ENCODE measurements at places on chromosomes 5 and 9.
A peak's percentile ranks its signal among the peaks of the same experiment; 100 is the strongest.

DNA sequence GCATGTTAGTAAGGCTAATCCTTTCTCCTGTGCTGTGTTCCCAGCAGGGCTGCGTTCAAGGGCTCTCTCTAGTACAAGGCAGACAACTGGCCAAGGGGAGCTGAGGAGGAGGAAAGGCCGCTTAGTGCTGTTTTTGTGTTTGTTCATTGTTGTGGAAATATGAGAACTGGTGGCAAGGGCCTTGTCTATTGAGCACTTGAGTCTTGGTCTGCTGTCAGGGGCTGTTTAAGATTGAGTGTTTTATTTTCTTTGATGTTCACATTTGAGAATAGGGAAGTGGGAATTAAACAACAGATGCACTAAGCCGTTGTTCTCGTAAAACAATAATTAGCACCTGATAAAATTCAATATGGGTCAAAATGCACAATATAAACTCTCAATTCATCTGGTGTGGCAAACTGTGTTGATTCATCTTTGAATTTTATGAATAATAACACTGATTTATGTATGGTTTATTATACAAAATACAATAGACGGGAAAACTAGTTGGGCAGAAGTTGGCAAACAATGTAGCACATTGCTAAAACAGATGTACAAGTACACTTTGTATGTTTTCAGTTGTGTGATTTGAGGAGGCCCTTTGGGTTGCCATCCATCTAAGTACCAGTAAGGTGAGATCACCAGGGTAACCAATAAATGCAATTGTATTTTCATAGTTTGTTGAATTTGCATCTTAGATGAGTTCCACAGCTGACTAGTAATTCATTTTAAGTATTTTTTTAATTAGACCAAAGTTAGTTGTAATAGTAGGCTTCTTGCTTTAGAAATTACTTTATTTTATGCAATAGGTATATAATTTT is 97.6 kb upstream of the GRHPR start:
- DNase-seq: no peak

DNA sequence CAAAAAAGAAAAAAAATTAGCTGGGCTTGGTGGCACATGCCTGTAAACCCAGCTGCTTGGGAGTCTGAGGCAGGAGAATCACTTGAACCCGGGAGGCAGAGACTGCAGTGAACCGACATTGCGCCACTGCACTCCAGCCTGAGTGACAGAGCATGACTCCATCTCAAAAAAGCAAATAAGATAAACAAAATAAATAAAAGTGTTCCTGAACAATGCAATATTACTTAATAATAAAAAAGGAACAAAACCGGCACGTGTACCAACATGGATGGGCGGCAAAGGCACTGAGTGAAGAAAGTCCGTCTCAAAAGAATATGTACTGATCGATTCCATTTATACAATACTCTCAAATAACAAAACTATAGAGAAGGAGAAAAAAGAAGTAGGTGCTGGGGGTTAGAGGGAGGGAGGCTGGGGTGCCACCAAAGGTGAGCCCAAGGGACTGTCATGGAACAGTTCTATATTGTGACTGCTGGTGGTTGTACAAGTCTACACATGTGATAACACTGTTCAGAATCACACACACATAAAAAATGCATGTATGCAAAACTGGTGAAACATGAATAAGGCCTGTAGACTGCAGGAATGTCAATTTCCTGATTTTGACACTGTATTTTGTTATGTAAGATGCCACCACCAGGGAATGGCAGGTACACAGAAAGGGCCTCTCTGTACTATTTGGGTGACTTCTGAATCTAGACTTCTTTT is 15.8 kb downstream of the MYO10 start:
- no peak for DNase-seq

GRCh38 chr5:176660860-176661641 is 13.8 kb downstream of the TSPAN17 start:
- DNase-seq: peak; percentile 82

- no peak for DNase-seq
These were observed 54.3 kb upstream of the TNFSF15 start for GRCh38 chr9:114860187-114860586.

DNA sequence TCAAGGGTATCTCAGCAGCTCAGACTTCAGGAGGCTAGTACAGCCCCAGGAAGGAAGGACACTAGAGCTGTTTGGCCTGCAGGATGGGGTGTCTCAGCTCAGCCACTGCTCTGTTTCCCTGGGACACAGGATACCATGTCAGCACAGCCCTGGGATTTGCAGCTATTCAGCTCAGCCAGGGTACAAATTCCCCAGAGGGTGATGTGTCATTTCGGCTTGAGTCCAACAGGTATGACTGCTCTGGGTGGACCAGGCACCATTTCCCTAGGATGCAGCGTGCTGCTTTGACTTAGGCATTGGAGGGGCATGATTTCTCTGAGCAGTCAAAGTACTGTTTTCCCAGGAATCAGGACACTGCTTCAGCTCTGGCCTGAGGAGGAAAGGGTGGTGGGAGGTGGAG is 130.1 kb downstream of the ARSB start:
- DNase-seq: no peak

- no peak for DNase-seq
These were observed 151.7 kb upstream of the TAS2R1 start for GRCh38 chr5:9781890-9782289.

DNA sequence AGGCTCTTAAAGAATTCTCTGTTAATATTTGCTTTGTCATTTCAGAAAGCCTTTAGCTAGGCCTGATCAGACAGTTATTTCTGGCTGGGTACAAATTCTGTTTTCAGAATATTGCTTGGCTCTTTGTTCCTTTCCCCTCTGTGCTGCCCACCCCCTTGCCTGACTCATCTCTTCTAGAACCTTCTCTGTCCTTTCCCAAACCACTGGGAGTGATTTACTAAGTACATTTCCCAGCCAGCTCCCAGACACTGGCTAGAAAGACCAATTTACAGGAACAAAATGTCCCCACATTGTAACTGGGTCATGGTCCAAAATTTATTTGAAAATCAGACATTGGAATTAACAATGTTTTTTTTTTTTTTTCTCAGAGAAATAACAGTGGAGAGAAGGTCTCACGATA is 133.1 kb upstream of the MAP1B start:
- no peak for DNase-seq

GRCh38 chr9:125524583-125525355 is 182.2 kb downstream of the MAPKAP1 start:
- no peak for DNase-seq

DNA sequence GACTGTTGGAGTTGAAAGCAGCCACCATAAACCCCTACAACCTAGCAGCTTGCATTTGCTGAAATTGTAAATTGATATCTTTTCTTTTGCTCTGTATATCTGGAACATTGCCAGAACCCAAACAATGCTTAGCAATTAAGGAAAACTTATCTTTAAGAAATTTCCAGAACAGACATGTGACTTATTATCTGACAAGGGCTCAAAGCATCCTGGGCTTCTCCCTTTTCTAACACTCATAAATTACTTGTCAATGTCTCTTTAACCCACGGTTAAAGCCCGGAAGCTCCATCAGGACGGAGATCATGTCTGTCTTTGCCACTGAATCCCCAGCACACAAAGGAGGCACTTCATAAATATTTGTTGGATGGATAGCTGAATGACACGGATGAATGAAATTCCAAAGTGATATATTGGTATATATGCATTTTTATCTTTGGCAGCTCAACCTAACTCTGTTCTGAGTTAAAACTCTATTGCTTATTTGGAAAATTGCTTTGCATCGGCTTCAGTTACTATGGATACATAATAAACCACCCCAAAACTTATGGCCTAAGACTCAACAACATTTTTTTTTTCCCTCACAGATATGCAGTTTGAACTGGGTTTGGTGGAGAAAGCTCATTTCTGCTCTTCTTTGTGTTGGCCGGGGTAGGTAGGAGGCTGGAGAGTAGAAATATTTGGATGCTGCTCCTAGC is 103.1 kb upstream of the CLINT1 start:
- DNase-seq: no peak

DNA sequence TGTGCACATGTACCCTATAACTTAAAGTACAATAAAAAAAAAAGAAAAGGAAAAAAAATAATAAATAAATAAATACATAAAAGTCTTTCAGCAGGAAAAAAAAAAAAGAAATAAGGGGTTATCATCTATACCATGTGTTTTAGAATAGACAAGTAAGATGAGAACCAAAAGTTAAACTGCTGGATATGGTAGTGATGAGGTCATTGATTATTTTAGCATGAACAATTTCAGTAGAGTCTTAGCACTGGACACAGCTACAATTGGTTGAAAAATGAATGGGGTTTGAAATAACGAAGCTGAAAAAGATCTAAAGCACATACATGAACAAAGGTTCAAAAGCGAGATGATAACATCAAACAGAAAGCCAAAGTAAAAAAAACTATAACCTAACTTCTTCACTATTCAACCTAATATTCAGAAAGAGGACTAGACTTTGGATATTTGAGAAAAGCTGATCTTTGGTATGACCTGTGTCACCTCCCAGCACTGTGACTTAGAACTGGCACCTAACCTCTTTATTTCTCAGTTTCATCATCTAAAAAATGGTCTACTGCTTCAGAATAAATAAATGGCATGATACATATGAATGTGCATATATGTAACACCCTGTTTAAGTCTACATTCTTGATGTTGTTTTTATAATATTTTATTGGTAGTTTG is 133.3 kb downstream of the RAB3C start:
- no peak for DNase-seq

- no peak for DNase-seq
These were observed 154.3 kb upstream of the FGF10 start for GRCh38 chr5:44543511-44543910.

GRCh38 chr9:75053869-75054268 is 25.8 kb upstream of the CARNMT1 start:
- DNase-seq: no peak

DNA sequence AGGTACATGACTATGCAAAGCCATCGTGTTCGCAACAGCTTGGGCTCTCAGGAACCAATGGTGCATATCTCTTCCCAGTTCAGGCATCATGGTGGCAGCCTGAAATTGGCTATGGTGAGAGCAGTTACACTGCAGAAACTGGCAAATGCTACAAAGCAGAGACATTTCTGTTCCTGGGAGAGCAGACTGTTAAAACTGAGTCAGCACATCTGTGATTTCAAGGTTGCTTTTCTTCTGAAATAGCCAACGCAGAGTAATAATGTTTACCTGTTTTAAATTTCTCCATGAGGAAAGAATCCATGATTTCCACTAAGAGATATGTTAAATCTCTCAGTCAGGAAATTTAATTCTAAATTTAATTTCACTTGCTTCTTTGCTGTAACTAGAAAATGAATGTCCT is 47.8 kb downstream of the C7 start:
- DNase-seq: no peak

- peak; percentile 26 for DNase-seq
These were observed at the start of gene S100Z for GRCh38 chr5:76849419-76850291. TSS of gene S100Z (plus strand) at chr5:76850014. CDS start at chr5:76875360, 25,346 bp downstream.

DNA sequence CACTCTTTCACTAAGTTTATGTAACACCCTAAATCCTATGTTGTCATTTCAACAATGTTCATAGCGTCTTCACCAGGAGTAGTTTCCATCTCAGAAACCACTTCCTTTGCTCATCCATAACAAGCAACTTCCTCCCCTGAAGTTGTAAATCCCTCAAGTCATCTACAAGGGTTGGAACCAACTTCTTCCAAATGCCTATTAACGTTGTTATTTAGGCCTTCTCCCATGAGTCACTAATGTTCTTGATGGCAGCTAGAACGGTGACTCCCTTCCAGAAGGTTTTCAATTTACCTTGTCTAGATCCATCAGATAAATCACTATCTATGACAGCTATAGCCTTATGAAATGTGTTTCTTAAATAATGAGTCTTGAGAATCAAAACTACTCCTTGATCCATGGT is 73.3 kb upstream of the TARS1 start:
- DNase-seq: no peak

DNA sequence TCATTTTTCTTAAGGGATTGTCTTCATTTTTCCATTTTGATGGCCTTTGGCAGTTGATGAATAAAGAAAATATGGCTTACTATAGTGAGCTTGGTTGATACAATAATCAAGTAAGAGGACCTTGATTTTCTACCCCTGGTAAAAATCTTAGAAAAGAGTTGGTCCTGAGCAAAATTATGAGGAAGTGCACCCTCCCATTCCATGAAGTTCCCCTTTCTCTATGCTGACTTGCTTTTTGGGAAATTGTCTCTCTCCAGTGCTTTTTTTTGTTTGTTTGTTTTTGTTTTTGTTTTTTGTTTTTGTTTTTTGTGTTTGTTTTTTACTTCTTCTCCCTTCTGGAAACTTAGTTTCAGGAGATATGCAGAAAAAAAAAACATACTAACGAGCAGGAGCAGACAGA is 449.2 kb upstream of the ACTBL2 start:
- DNase-seq: no peak

GRCh38 chr5:32586276-32586599 is 881 bp downstream of the SUB1 start:
- DNase-seq: no peak

GRCh38 chr5:57889558-57889957 is 406.9 kb upstream of the ACTBL2 start:
- no peak for DNase-seq

DNA sequence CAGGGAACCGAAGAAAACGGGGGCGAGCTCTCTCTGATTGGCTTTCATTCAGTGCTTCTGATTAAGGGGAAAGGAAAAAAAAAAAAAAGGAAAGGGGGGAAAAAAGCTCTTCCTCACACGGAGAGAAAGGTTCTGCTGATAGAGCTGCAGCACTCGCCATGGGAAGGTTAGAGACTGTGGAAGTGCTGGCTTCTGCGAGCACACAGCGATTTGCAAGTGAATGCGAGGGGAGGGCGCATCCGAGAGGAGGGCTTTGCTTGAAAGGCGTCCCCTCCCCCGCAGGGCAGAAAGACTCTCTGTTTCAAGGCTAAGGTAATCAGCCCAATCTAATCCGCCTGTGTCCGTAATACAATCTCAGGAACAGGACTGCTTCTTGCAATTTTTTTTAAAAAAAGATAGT is at the start of gene CDH10:
TSS of gene CDH10 (minus strand) at position 218 of the 400 bp plus-strand sequence. CDS start 51,488 bp downstream, outside the sequence.
- no peak for DNase-seq

- peak; percentile 78 for DNase-seq
These were observed 16.0 kb downstream of the TRAF2 start for GRCh38 chr9:136902259-136902821.

GRCh38 chr9:132125361-132125760 is 36.5 kb upstream of the NTNG2 start:
- no peak for DNase-seq

DNA sequence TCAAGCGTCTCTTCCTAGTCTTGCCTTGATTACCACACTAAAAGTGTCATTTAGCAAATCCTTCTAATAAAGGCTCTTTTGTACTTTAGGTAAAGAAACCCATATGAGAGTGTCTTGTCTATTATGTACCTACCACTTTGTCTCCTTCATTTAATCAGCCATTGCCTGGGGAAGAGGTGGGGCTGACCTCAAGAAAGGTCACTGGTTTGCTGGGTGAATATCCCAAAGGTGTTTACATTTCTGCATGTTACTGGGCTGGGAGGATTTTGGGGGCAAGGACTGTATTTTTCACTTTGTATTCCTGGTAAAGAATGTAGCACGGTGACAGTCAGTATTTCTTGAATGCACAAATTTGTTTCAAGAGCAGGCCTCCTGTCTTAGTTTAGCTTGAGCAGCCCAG is 11.9 kb upstream of the RPS23 start:
- no peak for DNase-seq

GRCh38 chr5:119289438-119290044 is 66.3 kb upstream of the TNFAIP8 start:
- no peak for DNase-seq
